ENCODE measurements at places on chromosomes 6 and 20. TPM values are rescaled to one million over a fixed set of nuclear protein-coding genes. Genes with fewer than 3 reads are reported as not detected.

DNA sequence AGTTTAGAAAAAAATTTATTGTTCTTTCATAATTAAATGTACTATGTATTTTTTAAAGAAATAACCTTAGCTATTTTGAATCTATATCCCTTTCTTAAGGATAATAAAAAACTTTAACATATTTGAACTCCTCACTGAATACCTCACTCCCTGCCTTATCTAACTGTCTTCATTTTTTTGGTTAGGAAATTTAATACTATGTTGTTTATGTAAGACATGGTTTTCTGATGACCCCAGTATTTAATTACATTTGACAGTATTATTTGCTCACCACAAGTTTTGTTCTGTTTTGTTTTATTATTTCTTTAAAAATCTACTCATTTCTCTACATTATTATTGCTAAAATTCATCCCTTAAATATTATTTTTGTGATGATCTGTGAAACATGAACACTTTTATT is 394.4 kb upstream of the ADGRB3 start:
- DNase-seq = no peak
- no peak overlapping the region for H3K27ac ChIP-seq
- H3K4me1 ChIP-seq = no peaks in the 10 kb centered on the region
- no peak overlapping the region for H3K4me3 ChIP-seq

- H3K4me1 ChIP-seq = peaks cover 3% of the 10 kb centered on the region
- no peak for DNase-seq
- peaks cover 4% of the 10 kb centered on the region for H3K36me3 ChIP-seq
- H3K27ac ChIP-seq = no peak overlapping the region
- no peak overlapping the region for H3K4me3 ChIP-seq
- H3K27me3 ChIP-seq = no peaks in the 10 kb centered on the region
Measured at GRCh38 chr6:57085471-57085870, 4.5 kb upstream of the ZNF451 start.

DNA sequence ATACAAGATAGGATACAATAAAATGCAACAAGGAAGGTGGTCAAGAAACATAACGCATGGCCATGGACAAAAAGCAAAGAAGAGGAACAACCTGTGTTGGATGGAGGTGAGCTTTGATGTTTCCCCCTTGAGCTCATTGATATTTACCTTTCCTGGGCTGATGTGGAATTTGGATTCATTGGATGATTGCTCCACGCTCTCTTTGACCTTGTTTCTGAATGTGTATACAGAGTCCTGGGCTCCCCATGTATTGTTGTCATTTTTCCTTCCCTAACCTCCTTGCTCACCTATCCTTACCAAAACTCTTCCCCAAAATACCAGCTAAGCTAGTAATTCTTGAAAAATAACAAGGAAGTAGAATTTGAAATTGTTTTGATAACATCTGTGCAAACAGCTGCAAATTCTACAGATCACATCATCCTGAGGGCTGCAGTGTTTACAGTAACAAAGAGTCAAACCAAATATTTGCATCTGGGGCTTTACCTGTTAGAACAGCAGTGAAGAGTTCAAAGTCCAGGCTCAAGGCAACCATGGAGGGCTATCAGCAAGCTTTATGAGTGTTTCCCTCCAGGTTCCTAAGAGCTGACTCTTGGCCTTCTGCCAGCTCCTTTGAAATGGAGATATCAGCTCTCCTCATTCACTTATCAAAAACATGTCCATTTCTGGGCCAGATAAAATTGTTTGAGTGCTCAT is 214.3 kb upstream of the MARCKS start:
- no peak for DNase-seq
- peaks cover under 1% of the 10 kb centered on the region for H3K27me3 ChIP-seq
- H3K36me3 ChIP-seq = no peaks in the 10 kb centered on the region
- no peak overlapping the region for H3K4me3 ChIP-seq
- H3K27ac ChIP-seq = no peak overlapping the region

DNA sequence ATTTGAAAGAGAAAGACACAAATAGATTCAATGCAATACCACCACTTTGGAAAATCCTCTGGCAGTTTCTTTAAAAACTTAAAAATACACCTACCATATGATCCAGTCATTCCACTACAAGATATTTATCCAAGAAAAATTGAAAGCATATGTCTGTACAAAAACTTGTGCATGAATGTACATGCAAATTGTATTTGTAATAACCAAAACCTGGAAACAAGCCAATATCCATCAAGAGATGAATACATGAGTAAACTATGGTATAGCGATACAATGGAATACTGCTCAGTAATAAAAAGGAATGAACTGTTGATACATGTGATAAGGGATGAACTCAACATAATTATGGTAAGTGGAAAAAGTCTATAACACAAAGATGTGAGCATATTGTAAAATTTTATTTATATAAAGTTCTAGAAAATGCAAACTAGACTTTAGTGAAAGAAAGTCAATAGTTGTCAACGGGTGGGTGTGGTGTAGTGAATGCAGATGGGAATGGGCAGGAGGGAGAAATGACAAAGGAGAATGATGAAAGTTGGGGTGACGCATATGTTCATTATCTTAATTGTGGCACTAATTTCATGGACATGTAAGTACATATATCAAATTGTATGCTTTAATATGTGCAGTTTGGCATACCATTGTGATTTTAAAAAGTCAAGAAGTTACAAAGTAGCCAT is 347.5 kb downstream of the SAMD5 start:
- no peak overlapping the region for H3K4me3 ChIP-seq
- no peak overlapping the region for H3K27ac ChIP-seq
- H3K27me3 ChIP-seq = no peaks in the 10 kb centered on the region
- H3K4me1 ChIP-seq = no peaks in the 10 kb centered on the region

DNA sequence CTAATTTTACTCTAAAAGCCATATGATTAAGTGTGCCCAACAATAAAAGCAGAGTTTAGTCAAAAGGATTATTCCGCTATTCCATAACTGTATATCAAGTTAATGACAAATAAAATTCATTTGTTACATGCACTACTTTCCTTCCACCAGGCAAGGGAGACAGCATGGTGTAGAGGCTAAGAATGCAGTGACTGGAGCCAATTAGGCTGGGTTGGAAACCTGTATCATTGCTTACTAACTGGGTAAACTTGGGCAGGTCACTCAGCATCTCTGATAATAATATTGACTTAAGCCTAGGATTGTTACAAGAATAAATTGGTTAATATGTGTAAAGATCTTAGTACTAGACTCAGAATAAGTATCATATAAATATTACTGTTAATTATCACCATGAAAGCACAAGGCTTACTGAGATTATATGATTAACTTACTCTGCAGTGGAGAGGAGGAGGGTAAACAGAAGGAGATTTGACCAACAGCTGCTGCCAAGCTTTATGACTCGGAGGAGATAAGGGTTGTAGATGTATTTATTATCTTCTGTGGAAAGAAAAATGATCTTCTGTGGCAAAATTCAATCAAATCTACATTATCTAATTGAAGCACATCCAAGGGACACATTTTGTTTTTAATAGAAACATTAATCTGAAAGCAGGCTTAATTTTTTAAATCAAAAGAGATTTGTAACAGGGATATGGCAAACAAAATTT is 1459.9 kb downstream of the GRIK2 start:
- H3K36me3 ChIP-seq = no peaks in the 10 kb centered on the region
- no peak overlapping the region for H3K27ac ChIP-seq
- H3K4me3 ChIP-seq = no peak overlapping the region
- DNase-seq = no peak

GRCh38 chr6:107987805-107988204 is 29.8 kb upstream of the SEC63 start:
- no peak for DNase-seq
- H3K27ac ChIP-seq = no peak overlapping the region
- H3K27me3 ChIP-seq = peaks cover 6% of the 10 kb centered on the region
- no peak overlapping the region for H3K4me3 ChIP-seq
- peaks cover 7% of the 10 kb centered on the region for H3K4me1 ChIP-seq

DNA sequence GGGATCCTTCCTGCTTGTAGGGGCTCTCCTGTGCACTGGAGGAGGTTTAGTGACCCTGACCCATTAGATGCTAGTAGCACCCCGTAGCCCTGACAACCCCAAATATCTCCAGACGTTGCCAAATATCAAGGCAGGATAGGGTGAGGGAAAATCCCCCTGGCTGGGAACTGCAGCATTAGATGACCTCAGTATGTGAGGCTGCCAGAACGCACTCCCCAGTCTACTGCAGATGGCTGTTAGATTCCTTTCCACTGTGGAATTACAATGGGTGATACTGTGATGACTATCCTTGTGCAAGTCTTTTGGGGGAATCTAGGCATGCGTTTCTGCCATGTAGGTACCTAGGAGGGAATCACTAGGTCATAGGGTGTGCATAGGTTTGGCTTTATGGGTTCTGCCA is 226.3 kb upstream of the KCNG1 start:
- H3K4me3 ChIP-seq = no peak overlapping the region
- H3K36me3 ChIP-seq = no peaks in the 10 kb centered on the region
- no peak for DNase-seq
- no peaks in the 10 kb centered on the region for H3K4me1 ChIP-seq
- H3K27ac ChIP-seq = no peak overlapping the region

GRCh38 chr6:113847447-113847846 is 9.7 kb upstream of the MARCKS start:
- DNase-seq = no peak
- H3K27me3 ChIP-seq = peaks cover 38% of the 10 kb centered on the region
- H3K4me3 ChIP-seq = no peak overlapping the region
- no peaks in the 10 kb centered on the region for H3K4me1 ChIP-seq

- H3K4me3 ChIP-seq = no peak overlapping the region
- DNase-seq = no peak
- H3K36me3 ChIP-seq = no peaks in the 10 kb centered on the region
- H3K4me1 ChIP-seq = no peaks in the 10 kb centered on the region
- H3K27me3 ChIP-seq = peaks cover 7% of the 10 kb centered on the region
Measured at GRCh38 chr6:56864171-56864616, 90.7 kb upstream of the BEND6 start.

DNA sequence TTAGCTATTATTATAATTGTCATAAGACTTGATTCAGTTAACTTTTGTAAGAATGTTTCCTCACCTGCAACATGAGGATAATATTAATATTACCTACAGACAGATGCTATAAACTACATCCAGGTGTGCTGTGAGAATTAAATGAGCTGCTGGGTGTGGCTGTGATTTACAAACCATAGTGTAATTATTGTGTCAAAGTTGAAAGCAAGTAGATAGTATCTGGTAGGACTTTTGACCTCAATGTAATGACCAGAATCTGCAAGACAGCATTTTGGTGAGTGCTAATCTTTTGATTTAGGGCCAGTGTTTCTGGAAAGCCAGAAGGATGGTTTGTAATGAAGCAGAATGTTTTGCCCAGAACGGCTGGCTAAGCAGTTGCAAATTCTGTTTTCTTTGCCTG is 162.5 kb downstream of the TRMT11 start:
- no peaks in the 10 kb centered on the region for H3K27me3 ChIP-seq
- no peaks in the 10 kb centered on the region for H3K36me3 ChIP-seq
- H3K4me3 ChIP-seq = no peak overlapping the region
- no peak overlapping the region for H3K27ac ChIP-seq

DNA sequence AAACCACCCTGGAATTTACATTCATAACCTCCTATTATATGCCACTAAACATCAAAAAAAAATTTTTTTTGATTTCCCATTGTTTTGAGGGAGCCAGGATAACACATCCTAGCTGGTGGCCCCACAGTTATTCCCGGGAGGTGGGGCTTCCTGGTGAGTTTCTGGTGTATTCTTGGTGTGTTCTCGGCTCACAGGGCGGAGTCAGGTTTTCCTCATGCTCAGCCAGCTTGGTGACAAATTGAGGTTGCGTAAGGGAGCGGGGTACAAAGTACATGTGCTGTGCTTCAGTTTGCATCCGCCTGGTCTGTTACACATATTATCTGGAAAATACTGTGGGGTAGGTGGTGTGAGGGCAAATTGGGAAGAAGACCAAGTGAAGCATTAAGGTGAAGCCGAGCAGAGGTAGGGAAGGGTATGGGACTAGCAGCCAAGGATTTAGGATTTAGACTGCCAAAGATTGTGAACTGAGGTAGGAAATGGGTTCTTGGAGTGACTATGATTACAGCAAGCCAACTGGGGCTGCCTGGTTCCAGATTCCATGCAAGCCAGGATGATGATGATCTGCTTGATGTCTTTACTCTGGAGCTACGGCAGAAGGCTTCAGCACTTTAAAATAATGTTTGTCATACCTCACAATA is 46.2 kb upstream of the EEF1A1 start:
- H3K27ac ChIP-seq = no peak overlapping the region
- peaks cover 7% of the 10 kb centered on the region for H3K4me1 ChIP-seq
- DNase-seq = no peak
- H3K27me3 ChIP-seq = no peaks in the 10 kb centered on the region
- no peak overlapping the region for H3K4me3 ChIP-seq
- H3K36me3 ChIP-seq = no peaks in the 10 kb centered on the region

The DUSP15 gene
- total RNA-seq = not detected
